ENCODE measurements at places on chromosomes 16 and 17. TPM values are rescaled to one million over a fixed set of nuclear protein-coding genes. Genes with fewer than 3 reads are reported as not detected.

CANT1 gene
- total RNA-seq = 40.3 TPM

DNA sequence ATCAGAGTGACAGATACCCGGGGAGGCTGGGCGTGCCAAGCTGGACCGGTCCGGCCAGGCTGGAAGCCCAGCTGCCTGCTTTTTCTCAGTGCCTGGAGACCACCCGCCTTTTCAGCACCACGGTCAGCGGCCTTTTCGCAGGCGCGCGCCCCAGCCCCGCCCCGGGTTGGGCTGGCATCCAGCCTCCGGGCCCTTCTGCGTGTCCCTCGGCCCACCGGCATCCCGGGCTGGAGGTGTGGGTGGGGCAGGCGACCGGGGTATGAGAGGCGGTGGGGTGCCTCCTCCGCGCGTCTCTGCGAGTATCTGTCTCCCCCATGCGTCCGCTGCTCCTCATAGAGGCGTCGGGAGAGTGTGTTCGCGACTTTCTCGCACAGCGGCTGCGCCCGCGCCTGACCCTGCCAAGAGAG is 102.5 kb downstream of the MRM1 start:
- DNase-seq = peak; percentile 47

- no peak for DNase-seq
Observed at GRCh38 chr17:11269210-11269609, 28.2 kb downstream of the SHISA6 start.

ASIC2 gene
- total RNA-seq = not detected

- no peak for DNase-seq
Observed at GRCh38 chr16:3961449-3961849, 80.9 kb upstream of the CREBBP start.

DNA sequence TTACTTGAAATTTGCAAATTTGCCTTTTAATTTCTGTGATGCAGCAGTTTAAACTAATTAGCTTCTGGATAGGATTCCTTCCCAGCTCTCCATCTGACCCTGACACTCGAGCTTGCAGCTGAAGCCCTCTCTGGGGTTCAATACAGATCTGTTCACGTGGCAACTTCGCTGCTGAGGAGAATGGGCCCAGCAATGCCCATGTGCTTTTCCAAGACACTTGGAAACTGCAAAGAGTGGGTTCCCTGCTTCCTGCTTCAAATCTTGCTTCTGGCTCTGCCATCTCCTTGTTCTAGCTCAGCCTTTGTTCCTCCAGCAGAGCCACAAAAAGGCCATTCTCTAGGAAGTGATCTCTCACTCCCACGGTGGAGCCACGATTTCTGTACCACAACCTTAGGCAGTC is 50.0 kb upstream of the IRX6 start:
- no peak for DNase-seq

P2RX5 gene
- total RNA-seq = 0.77 TPM

DNA sequence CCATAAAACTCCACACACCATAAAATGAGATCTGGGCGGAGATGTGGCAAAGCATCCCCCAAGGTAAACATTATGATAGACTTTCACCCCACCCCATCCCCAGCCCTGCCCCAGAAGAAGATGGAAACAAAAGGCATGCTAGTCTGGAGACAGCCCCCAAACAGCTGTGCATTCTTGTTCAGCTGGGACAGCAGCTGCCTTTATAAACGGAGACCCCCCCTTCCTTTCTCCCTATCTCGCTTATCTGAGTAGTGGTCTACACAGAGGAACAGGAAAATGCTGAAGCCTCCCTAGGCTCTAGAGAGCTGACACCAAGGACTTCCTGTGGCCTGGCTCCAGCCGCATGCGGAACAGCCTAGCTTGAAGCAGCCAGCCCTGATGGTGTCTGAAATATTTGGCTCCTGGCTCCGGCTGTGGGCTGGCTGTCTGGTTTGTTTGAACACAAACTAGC is 190.3 kb upstream of the ANKFN1 start:
- no peak for DNase-seq

GRCh38 chr16:85570735-85571562 is 42.2 kb upstream of the GSE1 start:
- no peak for DNase-seq

GRCh38 chr17:16585796-16586195 is 16.8 kb upstream of the ZNF287 start:
- DNase-seq = no peak

- DNase-seq = no peak
Observed at GRCh38 chr16:28839004-28839639, 7.0 kb downstream of the TUFM start.

VMP1 gene
- total RNA-seq = 96.5 TPM

RMI2 gene
- total RNA-seq = 6.7 TPM

DNA sequence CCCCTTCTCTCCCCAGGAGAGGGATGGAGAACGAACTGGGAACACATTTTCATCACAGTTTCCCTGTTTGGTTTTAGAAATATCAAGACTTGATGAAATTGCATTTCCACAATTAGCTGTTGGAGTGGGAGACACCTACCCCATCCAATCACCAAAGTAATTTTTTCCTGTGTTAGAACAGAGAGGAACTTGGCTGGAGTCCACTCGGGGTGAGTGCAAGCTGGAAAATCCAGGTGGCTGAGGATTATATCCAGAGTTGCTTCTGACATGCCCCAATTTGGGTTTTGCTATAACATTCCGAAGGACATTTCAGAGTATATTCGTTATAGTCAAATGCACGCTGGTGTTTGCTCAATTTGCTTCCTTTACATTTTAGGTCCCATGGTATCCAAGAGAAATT is 231.8 kb downstream of the C16orf95 start:
- DNase-seq = no peak

- DNase-seq = no peak
Observed at GRCh38 chr17:11216976-11217375, 24.0 kb upstream of the SHISA6 start.

SUPT4H1 gene
- total RNA-seq = 56.8 TPM

DNA sequence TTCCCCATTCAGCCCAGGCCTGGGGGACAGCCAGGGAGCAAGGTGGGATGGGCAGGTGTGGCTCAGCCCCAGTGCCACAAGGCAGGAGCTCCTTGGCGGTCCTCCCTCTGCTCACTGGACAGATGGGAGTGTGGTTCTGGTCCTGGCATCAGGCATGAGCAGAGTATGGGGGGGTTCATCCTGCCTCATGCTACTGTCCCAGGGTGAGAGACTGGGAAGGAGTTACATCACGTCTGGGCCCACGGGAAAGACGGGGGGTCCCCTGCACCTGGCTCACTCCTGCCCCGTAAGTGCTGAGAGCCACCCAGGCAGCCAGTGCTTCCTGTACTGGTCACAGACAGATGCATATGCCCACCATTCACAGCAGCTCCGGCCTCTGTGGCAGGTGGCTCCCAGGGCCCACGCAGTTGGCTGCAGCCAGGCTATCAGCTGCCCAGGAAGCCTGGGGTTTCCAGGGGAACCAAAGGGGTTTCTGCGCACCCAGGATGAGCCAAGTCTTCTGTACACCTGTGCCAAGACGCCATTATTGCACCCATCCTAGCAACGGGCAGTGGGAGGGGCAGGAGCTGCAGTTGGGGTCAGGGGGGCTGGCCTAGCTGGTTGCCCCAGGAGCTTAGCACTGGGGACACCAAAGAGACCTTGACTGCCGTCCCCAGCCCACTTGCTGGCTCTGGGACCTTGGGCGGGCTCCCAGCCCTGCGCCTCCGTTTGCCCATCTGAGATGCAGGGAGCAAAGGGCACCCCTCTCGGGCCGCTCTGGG is 1.9 kb downstream of the BAIAP3 start:
- DNase-seq = no peak

SKAP1 gene
- total RNA-seq = not detected

- DNase-seq = peak; percentile 87
Observed at GRCh38 chr16:67191995-67192681, at the start of gene E2F4. E2F4 (plus strand) TSS chr16:67192155; CDS start chr16:67192228, 73 bp downstream.

- DNase-seq = no peak
Observed at GRCh38 chr16:22052980-22053379, 39.4 kb upstream of the VWA3A start.

DNA sequence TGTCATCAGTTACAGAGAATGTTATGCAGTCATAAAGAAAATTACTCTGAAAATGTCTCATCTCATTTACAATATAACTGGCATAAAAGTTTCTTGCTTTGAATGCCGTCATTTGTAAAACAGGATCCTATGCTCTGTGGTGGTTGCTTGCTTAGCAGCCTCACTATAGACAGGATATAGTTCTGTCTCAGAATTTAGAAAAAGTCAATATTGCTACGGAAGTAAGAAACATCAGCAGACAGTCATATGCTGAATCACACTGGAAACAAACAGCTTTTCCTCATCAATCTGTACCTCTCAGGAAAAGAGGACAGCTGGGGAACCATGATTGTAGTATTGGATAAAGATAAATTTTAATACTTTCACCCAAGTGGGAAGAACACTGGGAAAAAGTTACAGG is 105.5 kb downstream of the MYO1D start:
- peak; percentile 88 for DNase-seq

ZNF652 gene
- 8.6 TPM for total RNA-seq

DNA sequence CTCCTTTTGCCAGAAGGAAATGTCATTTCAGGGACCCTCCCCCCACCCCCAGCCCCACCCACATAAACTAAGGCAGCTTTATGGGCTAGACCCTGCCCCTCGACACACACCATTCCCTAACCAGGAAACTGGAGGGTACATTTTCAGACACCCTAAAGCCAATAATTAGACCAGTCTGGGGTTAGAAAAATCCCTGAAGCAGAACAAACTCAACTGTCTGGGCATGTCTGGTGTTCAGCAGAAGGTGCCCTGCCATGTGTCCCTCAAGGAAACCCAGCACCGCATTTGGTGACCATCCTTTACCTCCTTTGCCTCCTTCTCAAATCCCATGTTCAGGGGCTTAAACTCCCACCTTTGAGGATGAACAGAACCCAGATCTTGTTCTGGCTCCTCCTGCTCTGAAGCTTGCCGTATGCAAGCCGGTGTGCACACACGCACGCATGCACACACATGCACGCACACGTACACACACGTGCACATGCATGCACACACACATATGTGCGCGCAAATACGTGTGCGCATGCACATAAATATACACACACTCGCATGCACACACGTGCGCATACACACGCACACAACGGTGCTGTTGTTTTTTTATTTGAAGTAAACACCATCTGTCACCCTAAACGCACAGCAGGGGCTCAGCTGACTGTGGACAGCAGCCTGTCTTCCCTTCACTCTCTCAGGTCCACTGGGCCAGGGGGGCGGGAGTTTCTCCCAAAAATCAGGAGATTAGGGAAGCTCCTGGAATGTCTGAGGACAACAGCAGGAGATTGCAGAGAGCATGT is 156.8 kb upstream of the TNRC6C start:
- DNase-seq = no peak

- DNase-seq = no peak
Observed at GRCh38 chr16:19482291-19482690, 39.6 kb downstream of the GDE1 start.

DNA sequence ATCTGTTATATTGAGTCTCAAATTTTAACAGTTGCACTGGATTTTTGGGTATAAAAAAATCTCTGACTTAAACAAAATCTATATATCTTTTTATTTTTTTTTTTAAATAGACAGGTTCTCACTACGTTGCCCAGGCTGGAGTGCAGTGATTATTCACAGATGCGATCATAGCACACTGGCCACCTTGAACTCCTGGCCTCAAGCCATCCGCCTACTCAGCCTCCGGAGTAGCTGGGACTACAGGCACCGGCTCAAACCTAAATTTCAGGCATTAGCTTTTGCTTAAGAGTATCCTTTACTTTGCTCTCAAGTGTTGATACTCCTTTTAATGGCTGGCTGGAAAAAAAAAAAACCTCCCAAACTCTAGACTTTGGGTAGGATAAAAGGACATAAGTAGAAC is 61.6 kb downstream of the RPGRIP1L start:
- DNase-seq = no peak

DNA sequence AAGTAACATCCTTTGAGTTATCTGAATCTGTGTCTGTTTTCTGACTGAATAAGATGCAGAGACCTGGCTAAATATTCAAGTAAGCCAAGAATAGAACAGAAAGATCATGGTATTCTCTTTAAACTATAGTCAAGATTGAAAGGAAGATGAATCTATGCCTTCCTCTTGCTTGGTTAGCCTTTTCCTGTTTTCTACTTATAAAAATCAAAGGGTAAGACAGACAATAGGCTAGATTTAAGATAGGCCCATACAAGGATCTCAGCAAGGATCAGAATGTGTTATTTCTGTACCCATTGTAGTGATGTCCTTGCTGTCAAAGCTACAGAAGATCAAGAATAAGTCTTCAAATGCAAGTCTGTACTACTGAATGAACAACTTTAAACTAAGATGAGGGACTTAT is 7.0 kb upstream of the CDR2 start:
- no peak for DNase-seq

C17orf50 gene
- total RNA-seq = not detected

DNA sequence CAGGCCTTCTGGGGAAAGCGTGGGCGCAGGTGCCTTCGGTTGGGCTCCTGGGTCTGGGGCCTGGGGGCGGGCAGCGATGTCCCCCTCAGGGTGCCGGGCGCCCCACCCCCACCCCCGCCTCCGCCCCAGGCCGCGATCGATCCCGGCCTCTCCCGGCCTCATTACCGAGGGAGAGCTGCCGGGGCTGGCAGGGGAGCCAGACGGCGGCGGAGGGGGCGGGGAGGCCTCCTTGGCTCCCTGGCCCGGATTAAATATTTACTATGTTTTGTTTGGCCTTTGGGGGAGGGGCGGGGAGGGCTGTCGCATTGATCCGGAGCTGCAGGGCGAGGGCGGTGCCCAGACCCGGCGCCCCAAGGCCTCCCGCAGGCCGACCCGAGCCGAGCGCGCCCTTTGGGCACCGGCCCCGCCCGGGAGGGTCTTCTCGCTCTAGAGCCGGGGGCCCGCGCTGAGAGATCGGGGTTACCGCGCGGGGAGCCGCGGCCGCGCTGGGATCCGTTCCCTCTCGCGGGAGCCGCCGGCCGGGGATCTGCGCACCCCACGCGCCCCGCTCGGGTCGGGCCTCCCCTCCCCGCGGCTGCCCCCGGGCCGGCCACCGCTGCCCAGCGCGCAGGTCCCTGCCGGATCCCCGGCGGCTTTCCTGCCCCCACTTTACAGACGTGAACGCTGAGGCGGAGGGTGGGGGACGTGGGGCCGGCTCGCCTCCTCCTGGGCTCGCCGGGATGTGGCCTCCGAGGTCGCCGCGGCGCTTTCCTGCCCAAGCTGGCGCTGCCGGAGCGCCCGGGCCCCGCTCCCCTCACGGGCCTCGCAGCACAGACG is 27.0 kb downstream of the RTN4RL1 start:
- DNase-seq = no peak

- DNase-seq = no peak
Observed at GRCh38 chr16:20344611-20345010, 7.9 kb downstream of the UMOD start.

PRSS27 gene
- total RNA-seq = 0.13 TPM

LRRC37A gene
- total RNA-seq = 0.51 TPM

All from dermis microvascular lymphatic vessel endothelial cell (primary cell).